ENCODE measurements at places on chromosomes 11 and 22.
A peak's percentile ranks its signal among the peaks of the same experiment; 100 is the strongest.

DNA sequence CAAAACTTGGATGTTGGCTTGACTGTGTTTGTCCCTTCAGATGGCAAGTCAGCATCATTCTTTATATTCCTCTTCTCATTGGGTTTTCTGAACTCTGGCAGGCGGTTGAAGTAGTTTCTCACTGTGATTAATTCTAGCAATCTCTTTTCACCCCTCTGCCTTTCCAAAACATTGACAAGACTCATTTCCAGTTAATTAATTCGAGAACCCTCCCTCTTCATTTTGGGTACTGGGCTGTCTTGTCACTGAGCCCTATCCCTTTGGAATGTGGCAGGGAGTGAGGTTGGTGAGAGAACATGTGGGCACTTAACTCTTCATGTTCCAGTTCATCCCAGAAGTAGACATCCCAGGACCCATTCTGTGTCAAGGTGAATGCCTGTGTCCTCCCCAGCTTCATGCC lies 133.0 kb downstream of the WNT7B start:
- DNase-seq = no peak

GRCh38 chr11:82858133-82858532 lies 42.1 kb downstream of the PRCP start:
- no peak for DNase-seq

GRCh38 chr11:100930185-100930778 lies 199.3 kb downstream of the PGR start:
- DNase-seq = peak; percentile 25

DNA sequence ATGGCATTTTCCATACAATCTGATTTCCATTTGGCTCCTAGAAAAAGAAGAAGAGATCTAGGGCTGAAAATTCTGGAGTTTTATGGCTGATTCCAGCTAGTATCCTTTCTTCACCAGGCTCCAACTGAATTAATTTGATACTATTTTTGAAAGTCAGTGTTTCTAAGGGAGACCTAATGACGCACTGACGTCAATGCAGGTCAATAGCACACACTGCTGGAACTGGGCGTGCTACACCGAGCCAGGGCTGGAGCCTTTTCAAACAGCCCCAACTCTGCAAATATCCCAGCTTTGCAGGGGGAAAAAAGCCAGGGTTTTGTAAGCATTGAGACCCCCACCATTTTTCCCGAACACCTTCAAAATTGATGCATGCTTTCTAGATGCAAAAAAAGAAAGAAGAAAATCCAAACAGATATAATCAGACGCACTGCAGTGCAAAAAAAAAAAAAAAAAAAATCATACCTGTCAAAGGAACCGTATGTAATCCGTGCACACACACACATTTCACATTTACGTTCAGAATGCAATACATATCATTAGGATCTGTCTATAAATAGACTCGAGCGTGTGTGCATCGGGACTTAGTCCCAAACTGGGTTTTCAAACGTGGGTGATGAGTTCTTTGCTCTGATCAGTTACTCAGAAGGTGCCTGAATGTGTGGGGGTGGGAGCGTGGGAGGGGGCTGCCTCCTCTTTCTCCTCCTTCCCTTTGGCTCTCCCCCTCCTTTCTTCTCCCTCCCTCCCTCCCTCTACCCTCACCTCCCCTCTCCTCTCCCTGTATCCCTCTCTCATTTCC lies 124.5 kb upstream of the HSD17B12 start:
- no peak for DNase-seq
